ENCODE measurements at places on chromosomes 16 and 17.

- no peak for DNase-seq
Observed at GRCh38 chr17:31494259-31495021, 103.0 kb downstream of the RAB11FIP4 start.

GRCh38 chr17:29713626-29714025 lies 90.9 kb upstream of the CORO6 start:
- DNase-seq: no peak

GRCh38 chr16:17538927-17539326 lies 68.2 kb upstream of the XYLT1 start:
- DNase-seq: no peak

- no peak for DNase-seq
Observed at GRCh38 chr16:27350006-27350405, 36.2 kb downstream of the IL4R start.

- DNase-seq: no peak
Observed at GRCh38 chr17:8749616-8750015, 5.0 kb upstream of the CCDC42 start.

- DNase-seq: no peak
Observed at GRCh38 chr17:82256242-82256885, 17.1 kb downstream of the CSNK1D start.

- no peak for DNase-seq
Observed at GRCh38 chr17:46928467-46929261, 5.7 kb downstream of the GOSR2 start.

GRCh38 chr17:16925461-16926060 lies 46.4 kb downstream of the TNFRSF13B start:
- no peak for DNase-seq

GRCh38 chr17:15284537-15284936 lies 19.4 kb upstream of the PMP22 start:
- no peak for DNase-seq

DNA sequence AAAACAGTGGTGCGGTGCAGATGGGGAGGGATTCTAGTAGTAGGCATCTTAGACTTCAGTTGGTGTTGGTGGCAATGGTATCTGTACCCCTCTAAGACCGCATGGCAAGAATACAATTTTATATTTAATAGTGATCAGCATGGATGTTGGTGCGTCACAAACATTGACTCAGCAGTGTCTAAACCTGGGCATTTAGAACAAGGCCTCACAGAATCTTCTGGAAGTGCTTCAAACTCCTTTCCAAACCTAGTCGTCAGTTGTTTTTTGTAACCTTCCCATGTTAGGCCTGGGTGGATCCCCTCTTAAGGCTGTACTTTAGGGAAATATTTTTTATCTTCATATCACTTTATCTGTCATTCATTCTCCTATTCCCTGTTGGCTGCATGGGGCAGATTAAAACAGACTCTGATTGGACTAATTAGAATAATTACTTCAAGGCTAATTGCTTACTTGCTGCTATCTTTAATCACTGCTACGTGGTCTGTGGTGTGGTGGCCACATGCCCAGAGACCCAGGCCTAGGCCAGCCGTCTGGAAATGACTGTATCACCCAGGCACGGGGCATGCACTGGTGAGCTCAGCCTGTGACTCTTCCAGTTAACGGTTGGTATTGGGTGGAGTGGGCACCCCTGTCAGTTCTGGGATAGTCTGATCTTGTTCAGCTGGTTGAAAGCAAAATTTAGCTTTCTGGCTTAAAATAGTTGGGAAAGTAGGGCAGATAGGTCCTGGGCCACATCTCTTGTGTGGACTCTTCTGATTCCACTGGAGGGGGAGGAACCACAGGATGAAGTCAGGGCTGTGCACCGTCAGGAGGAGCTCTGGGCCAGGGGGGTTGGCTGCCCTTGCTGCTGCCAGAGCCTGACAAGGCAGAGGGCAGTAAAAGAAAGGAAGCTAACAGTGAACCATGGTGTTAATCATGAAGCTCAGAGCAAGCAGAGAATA lies 4.5 kb downstream of the ALKBH5 start:
- DNase-seq: no peak

DNA sequence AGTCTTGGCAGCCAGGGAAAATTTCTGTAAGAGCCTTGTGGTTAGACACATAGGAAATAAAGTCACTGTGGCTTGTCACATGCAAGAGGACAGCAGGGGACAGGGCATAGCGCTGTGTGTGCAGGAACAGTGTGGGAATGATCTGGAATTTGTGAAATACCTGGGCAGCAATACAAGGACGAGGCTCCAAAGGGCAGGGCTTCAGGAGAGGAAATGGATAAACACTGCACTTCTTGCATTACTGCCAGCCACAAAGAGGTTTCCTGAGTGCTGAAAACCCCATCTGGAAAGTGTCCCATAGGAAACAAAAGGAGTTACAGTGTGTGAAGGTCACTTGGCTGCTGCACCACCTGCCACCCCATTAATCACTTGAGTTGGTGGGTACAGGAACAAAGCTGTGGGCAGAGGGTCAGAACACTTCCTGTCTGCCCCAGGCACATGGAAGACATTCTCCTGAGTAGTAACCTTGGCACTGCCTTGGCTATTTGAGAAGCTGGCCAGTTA lies 12.1 kb upstream of the HP start:
- DNase-seq: no peak

GRCh38 chr16:78746718-78747117 lies 647.3 kb downstream of the WWOX start:
- no peak for DNase-seq

GRCh38 chr16:10599626-10600025 lies 19.2 kb upstream of the EMP2 start:
- DNase-seq: no peak

DNA sequence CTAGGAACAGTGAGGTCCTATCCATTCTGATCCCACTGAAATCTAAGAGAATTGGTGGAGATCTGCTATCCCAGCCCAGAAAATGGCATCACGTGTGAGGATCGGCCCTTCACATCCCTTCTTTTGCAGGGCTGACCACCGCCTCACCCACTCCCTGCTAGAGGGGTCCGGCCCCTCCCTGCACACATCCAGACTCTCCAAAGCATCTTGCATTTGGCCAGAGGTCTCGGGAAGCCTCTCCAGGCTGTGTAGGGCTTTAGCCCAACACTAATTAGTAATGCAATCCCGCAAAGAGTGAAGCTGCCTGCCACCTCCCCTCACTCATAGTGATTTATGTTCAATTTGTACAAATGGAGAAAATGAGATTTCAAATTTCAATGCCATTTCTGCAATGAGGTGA lies 434.4 kb upstream of the ZFHX3 start:
- no peak for DNase-seq

Data from stimulated activated CD4-positive, alpha-beta T cell treated with anti-CD3 and anti-CD28 coated beads, Interleukin-15, amount 100 ng/mL, for 1 hour (primary cell).